H9 (cell line): ENCODE measurements at places on chromosomes 5 and 9. TPM values are rescaled to one million over a fixed set of nuclear protein-coding genes. Genes with fewer than 3 reads are reported as not detected.

DNA sequence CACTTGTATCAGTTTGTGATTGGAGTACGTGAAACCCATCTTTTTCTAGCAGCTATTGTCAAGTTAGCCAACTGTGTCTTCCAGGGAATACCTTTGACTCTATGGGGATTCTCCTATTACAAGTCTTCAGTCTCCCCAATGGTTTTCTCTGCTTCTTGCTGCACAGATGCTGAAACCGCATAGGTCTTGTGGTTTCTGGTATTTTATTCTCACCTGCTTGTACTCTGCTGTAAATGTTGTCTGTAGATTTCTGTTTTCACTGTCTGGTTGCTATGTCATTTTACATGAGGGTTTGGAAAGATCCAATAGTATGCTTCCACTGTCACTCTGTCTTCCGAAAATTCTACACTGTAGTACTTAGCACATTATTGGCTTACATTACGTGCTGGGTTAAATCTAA is 1196.9 kb upstream of the C9orf72 start:
- H3K27me3 ChIP-seq, result no peaks in the 10 kb centered on the region
- no peaks in the 10 kb centered on the region for H3K36me3 ChIP-seq
- no peak overlapping the region for H3K4me3 ChIP-seq
- no peak for DNase-seq

GRCh38 chr5:10123254-10123989 is 126.3 kb downstream of the ATPSCKMT start:
- no peaks in the 10 kb centered on the region for H3K4me1 ChIP-seq
- no peak overlapping the region for H3K4me3 ChIP-seq
- H3K36me3 ChIP-seq, result no peaks in the 10 kb centered on the region
- H3K27ac ChIP-seq, result no peak overlapping the region

DNA sequence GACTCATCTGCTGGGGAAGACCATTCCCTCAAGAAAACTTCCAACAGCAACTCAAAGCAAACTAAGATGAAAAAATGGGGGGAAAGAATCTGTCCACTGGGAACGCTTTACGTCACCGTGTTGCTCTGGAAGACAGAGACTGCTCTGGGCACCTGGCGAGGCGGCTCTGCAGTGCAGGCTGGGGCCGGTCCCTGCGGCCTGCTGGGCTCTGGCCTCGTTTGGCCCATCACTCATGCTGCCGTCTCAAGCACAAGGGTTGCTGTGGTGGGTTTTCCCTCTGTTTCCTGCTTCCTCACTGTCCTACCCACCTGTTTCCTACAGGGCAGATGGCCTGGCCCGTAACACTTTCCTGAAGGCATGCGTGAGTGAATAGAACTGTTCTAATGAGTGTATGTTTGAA is 92.9 kb upstream of the OTULINL start:
- no peak overlapping the region for H3K27ac ChIP-seq
- H3K4me3 ChIP-seq, result no peak overlapping the region
- no peak for DNase-seq
- H3K36me3 ChIP-seq, result peaks cover 64% of the 10 kb centered on the region
- H3K4me1 ChIP-seq, result no peaks in the 10 kb centered on the region
- H3K27me3 ChIP-seq, result no peaks in the 10 kb centered on the region

DNA sequence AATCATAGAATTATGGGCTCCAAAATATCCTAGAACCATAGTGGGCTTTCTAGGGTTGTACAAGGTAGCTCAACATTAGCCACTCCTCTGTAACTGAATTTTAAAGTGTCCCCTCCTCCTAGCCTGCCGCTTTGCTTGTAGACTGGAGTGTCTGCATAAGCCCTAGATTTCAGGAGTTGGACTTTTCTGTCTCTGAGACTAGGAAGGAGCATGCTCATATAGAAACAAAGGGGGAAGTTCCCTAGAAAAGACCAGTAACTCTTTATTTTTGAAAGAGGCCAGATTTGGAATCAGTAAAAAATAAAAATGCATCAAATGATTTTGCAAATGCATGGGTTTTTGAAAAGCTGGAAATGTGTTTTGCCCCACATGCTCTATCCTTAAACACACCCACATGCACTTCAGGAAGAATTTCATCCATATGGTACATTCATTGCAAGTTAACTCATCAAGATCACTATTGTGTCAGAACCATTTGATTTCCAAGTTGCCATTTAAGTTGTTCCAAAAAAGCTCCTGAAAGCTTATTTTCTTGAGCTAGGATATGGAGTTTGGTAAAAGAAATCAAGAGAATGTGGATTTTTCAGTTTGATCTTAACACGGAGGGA is 121.0 kb upstream of the NR3C1 start:
- no peaks in the 10 kb centered on the region for H3K36me3 ChIP-seq

GRCh38 chr5:147310059-147310704 is 75.4 kb downstream of the STK32A start:
- no peaks in the 10 kb centered on the region for H3K4me1 ChIP-seq
- DNase-seq, result peak; percentile 54
- H3K4me3 ChIP-seq, result no peak overlapping the region
- H3K36me3 ChIP-seq, result no peaks in the 10 kb centered on the region
- H3K27me3 ChIP-seq, result no peaks in the 10 kb centered on the region

DNA sequence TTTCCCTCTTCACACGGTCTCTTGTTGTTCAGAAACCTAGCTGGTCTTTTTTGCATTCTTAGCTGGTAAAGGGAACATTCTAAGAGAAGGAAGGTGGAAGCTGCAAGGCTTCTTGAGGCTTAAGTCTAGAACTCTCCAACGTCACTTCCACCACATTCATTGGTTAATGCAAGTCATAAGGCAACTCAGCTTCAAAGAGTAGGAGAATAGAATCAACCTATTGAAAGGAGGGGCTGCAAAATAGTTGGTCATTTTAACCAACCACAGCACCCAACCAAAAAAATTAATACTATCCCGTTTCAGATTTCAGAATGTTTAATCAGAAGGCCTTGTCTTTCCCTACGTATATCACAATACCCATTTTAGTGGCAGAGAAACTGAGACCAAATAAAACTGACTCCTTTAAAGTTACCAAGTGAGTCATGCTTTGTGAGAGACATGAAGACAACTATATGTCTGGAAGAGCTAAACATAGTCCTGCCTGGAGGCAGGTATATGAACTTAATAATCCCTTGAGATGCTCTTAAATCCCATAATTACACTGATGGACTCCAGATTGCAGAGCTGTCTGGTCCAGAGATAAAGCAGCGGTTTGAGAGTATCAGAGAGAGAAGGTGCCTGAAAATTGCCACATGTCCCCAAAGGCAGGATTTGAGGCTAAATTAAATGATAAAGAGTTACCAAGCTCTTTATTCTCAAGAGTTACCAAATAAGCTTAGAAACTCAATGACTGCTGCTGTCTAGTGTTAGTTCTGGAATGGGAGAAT is 14.4 kb downstream of the DOCK8 start:
- no peaks in the 10 kb centered on the region for H3K4me1 ChIP-seq
- no peak overlapping the region for H3K4me3 ChIP-seq
- DNase-seq, result no peak
- no peaks in the 10 kb centered on the region for H3K27me3 ChIP-seq
- no peaks in the 10 kb centered on the region for H3K36me3 ChIP-seq

- H3K27me3 ChIP-seq, result no peaks in the 10 kb centered on the region
- no peak overlapping the region for H3K27ac ChIP-seq
- no peak overlapping the region for H3K4me3 ChIP-seq
- no peaks in the 10 kb centered on the region for H3K36me3 ChIP-seq
These were observed 177.6 kb upstream of the SMARCA2 start for GRCh38 chr9:1837453-1838084.

- H3K27ac ChIP-seq, result no peak overlapping the region
- no peaks in the 10 kb centered on the region for H3K4me1 ChIP-seq
- no peak for DNase-seq
- peaks cover 2% of the 10 kb centered on the region; the same call in 1 of the 2 replicates for H3K27me3 ChIP-seq
- H3K36me3 ChIP-seq, result peaks cover 7% of the 10 kb centered on the region; the same call in 1 of the 2 replicates
These were observed 145.0 kb upstream of the COL5A1 start for GRCh38 chr9:134496413-134497282.

GRCh38 chr5:35922468-35922867 is 16.0 kb downstream of the CAPSL start:
- H3K4me1 ChIP-seq, result no peaks in the 10 kb centered on the region
- no peak for DNase-seq
- H3K4me3 ChIP-seq, result no peak overlapping the region
- H3K36me3 ChIP-seq, result no peaks in the 10 kb centered on the region

DNA sequence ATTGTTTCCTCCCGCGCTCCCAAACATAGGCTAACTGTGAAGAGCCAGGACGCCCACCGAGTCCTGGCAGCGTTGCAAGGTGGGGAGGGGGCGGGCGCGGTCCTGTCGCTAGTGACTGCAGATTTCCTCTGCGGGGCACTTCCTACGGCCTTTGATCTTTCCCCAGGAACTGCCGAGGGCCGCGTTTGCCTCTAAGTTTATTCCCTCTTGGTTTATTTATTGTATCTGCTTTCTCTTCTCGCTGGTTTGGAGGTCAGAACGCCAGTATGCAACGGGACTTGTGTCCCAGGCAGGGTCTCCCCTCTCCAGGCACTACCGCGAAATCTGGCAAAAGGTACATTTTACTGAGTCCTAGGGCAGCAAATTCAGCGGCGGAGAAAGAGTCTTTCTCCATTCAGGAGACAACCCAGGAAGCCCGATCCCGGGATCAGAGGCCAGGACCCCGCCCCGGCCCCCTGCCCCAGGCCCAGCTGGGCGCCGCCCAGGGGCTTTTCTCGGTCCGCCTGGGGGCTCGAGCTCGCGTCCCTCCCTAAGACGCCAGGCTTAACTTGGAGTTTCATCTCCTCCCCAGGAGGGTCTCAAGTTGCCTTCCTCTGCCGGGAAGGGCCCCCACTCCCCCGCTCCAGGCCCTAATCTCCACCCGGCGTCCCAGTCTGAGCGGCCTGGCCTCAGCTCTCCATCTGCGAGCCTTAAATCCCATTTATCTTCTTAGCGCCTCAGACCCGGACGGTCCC is 884 bp upstream of the EGFLAM start:
- no peak overlapping the region for H3K27ac ChIP-seq
- no peaks in the 10 kb centered on the region; the same call in 1 of the 2 replicates for H3K4me1 ChIP-seq
- H3K4me3 ChIP-seq, result peak overlapping the region; percentile 67
- H3K36me3 ChIP-seq, result no peaks in the 10 kb centered on the region
- H3K27me3 ChIP-seq, result peaks cover 35% of the 10 kb centered on the region

- H3K27ac ChIP-seq, result no peak overlapping the region
- peaks cover 7% of the 10 kb centered on the region for H3K36me3 ChIP-seq
- H3K4me3 ChIP-seq, result no peak overlapping the region
- H3K4me1 ChIP-seq, result no peaks in the 10 kb centered on the region; the same call in 1 of the 2 replicates
These were observed 14.8 kb downstream of the ROR2 start for GRCh38 chr9:91935066-91935749.

GRCh38 chr5:175548626-175549311 is 70.4 kb downstream of the SFXN1 start:
- peak overlapping the region; percentile 92 for H3K27ac ChIP-seq
- peak; percentile 84 for DNase-seq
- no peaks in the 10 kb centered on the region for H3K36me3 ChIP-seq
- H3K27me3 ChIP-seq, result no peaks in the 10 kb centered on the region

GRCh38 chr5:169165052-169165451 is 135.9 kb downstream of the SLIT3 start:
- no peaks in the 10 kb centered on the region; the same call in 2 of the 3 replicates for H3K36me3 ChIP-seq
- H3K4me1 ChIP-seq, result no peaks in the 10 kb centered on the region; the same call in 1 of the 2 replicates
- no peak overlapping the region for H3K4me3 ChIP-seq
- no peak for DNase-seq
- no peak overlapping the region for H3K27ac ChIP-seq
- H3K27me3 ChIP-seq, result no peaks in the 10 kb centered on the region

DNA sequence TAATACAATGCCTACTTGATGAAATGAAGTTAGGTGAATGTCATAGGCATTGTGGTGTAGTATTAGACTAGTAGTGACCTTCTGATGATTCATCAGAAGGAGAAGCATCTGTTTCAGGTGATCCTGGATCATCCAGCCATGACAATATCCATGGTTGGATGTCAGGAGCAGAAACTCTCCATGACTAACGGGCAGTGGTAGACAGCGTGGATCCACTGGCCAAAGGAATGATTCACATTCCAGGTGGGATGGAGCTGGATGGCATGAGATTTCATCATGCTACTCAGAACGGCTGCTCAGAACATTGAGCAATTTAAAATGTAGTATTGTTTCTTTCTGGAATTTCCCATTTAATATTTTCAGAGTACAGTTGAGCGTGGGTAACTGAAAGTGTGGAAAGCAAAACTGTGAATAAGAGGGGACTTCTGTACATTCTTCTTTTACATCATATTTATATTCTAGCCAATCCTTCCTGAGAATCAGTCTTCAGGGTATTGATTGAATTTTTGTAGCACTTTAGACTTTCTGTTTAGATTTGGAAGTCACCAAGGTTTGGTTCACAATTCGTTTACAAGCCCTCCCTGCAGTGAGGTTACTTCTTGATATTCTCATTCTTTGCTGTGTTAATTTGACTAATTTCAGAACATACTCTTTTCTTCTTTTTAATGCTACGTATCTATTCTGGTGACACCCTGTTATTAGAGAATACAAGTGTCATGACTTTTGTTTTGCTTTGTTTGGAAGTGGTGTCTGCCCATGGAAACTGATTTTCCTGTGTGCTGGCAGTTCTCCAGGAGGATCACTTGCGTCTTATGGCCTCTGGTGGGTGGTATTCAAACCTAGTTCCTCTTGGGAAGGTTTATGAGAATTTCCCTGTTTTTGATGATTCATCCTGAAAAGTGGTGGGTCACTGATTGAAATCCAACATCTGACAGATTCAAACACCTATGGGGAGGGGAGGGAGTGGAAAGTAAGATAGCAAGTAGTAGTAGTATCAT is 12.2 kb upstream of the CLINT1 start:
- no peak overlapping the region for H3K27ac ChIP-seq
- DNase-seq, result no peak
- H3K4me3 ChIP-seq, result no peak overlapping the region
- H3K27me3 ChIP-seq, result no peaks in the 10 kb centered on the region

GRCh38 chr5:3852161-3852916 is 256.7 kb downstream of the IRX1 start:
- H3K4me1 ChIP-seq, result no peaks in the 10 kb centered on the region
- DNase-seq, result no peak
- H3K36me3 ChIP-seq, result no peaks in the 10 kb centered on the region
- H3K27ac ChIP-seq, result no peak overlapping the region

GRCh38 chr9:78605041-78606000 is 308.4 kb downstream of the PSAT1 start:
- DNase-seq, result no peak
- H3K36me3 ChIP-seq, result peaks cover 2% of the 10 kb centered on the region; the same call in 2 of the 3 replicates
- no peaks in the 10 kb centered on the region for H3K27me3 ChIP-seq
- H3K27ac ChIP-seq, result no peak overlapping the region
- H3K4me1 ChIP-seq, result no peaks in the 10 kb centered on the region

Gene IL9
- not detected in 2 replicates for total RNA-seq

Gene PTPDC1
- total RNA-seq, result 4.8 and 5.4 TPM in 2 replicates

Gene FCN1
- not detected in 2 replicates for total RNA-seq

Gene EEIG1
- 52.3 and 59.5 TPM in 2 replicates for total RNA-seq

Gene EFCAB9
- total RNA-seq, result not detected in 2 replicates

Gene GRXCR2
- total RNA-seq, result not detected in 2 replicates

Gene KCNMB1
- total RNA-seq, result 0.22 and 0.28 TPM in 2 replicates
